ENCODE measurements at places on chromosomes 12 and 14. TPM values are rescaled to one million over a fixed set of nuclear protein-coding genes. Genes with fewer than 3 reads are reported as not detected.
A peak's percentile ranks its signal among the peaks of the same experiment; 100 is the strongest.

PLEKHH1 gene
- total RNA-seq: 3.3 TPM

PEBP1 gene
- total RNA-seq: 149 TPM

ZNF891 gene
- 1.4 TPM for total RNA-seq

GRCh38 chr14:76272349-76272748 lies 103.6 kb upstream of the ESRRB start:
- DNase-seq: no peak
- no peak overlapping the region for H3K27ac ChIP-seq
- H3K36me3 ChIP-seq: no peaks in the 10 kb centered on the region
- peaks cover 20% of the 10 kb centered on the region for H3K27me3 ChIP-seq
- no peak overlapping the region for H3K4me3 ChIP-seq
- peaks cover 3% of the 10 kb centered on the region for H3K4me1 ChIP-seq

SLCO1B3 gene
- not detected for total RNA-seq

DNA sequence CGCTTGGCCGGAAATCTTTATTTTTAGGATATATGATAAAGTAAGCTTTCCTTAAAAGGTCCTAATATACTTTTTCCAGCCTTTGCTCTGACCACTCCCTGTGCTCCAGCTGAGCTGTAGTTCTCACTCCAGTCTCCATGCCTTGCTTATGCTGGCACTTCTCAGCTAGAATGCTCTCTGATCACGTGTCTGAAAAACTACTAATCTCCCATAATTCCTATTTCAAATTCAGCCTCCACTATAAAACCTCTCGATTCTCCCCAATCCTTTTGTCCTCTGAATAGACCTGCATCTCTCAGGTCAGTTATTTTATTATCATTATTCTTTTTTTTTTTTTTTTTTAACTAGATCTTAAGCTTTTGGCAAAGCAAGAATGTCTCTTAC lies 3.7 kb downstream of the BIN2 start:
- H3K4me1 ChIP-seq: peaks cover 66% of the 10 kb centered on the region
- no peaks in the 10 kb centered on the region for H3K27me3 ChIP-seq
- H3K36me3 ChIP-seq: peaks cover 45% of the 10 kb centered on the region

GRCh38 chr12:48187916-48188695 lies 4.7 kb downstream of the CCDC184 start:
- no peak for DNase-seq
- no peaks in the 10 kb centered on the region for H3K36me3 ChIP-seq
- H3K27me3 ChIP-seq: peaks cover 32% of the 10 kb centered on the region
- peaks cover 15% of the 10 kb centered on the region for H3K4me1 ChIP-seq
- H3K27ac ChIP-seq: no peak overlapping the region
- H3K4me3 ChIP-seq: no peak overlapping the region

DNA sequence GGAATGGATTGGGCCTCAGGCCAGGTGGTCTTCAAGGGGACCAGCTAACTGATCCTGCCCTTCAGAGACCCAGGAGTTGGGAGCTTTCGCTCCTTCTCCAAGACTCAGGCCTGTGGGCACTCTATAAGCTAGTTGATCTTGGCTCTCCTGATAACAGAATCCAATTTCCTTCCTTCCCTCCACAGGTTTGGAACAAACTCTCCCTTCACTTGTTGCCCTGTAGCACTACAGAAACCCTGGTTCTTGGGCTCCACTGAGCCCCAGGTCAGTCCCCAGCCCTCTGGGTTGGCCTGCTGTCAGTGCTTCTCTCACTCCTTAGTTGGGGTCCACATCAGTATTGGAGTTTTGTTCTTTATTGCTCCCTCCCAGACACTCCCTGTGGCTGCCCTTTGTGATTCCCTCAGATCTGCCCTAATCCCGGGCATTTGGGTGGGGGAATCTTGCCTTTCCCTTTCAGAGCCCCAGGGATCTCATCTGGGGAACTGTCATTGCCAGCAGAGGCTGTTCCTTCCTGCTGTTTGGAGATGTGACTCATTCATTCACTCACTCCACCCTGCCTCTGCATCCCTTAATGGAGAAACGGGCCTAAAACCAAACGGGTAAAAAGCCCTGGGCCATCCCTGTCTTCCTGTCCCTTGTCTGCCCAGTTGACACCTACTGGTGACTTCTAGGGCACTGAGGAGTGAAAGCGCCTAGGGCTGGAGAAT lies 4.4 kb upstream of the GPD1 start:
- H3K4me1 ChIP-seq: peaks cover 3% of the 10 kb centered on the region
- DNase-seq: no peak
- no peaks in the 10 kb centered on the region for H3K27me3 ChIP-seq
- peaks cover 24% of the 10 kb centered on the region for H3K36me3 ChIP-seq
- H3K27ac ChIP-seq: peak overlapping the region; percentile 23
- no peak overlapping the region for H3K4me3 ChIP-seq

DNA sequence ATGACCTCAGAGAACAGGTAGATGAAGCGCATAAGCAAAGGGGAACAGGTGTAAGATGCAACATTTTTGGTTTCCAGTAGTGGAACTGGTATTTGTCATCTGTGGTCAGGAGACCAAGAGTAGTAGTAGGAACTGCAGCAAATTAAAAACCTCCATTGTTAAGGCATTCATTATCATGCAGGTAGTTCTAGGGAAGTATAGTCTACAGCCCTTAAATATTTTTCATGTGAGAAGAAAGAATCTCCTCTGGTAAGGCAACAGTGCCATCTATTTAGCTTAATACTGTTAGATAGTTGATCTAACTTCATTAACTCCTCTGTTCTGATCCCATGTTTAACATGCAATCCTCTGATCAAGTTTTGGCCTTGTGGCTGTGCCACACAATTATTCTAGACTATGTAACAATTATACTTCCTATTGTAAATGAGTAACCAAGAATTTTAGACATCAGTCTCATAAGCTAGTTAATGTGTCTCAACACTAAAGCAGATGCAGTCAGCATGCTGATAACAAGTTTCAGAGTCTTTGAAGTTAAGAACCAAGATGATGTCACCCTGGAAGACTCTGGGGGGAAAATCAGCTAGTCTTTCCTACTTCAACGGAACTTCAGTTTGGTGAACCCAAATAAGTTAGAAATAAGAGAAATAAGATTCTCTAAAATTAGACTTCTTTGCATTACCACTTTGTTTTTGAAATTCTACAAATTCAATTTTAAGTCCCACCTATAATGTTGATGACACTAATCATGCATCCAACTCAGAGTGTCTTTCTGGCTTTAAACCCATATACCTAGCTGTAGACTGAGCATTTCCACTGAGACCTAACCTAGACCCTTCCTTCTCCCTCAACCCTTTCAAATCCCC lies 70.9 kb downstream of the STXBP6 start:
- H3K4me3 ChIP-seq: no peak overlapping the region
- no peak for DNase-seq
- H3K27ac ChIP-seq: no peak overlapping the region
- H3K36me3 ChIP-seq: no peaks in the 10 kb centered on the region
- no peaks in the 10 kb centered on the region for H3K4me1 ChIP-seq

- no peak for DNase-seq
- no peaks in the 10 kb centered on the region for H3K36me3 ChIP-seq
- no peak overlapping the region for H3K27ac ChIP-seq
- no peaks in the 10 kb centered on the region for H3K27me3 ChIP-seq
- H3K4me1 ChIP-seq: peaks cover 1% of the 10 kb centered on the region
- H3K4me3 ChIP-seq: no peak overlapping the region
These were observed 75.5 kb downstream of the FAR2 start for GRCh38 chr12:29224572-29224971.

MYO1H gene
- not detected for total RNA-seq

MANSC1 gene
- 0.43 TPM for total RNA-seq

DNA sequence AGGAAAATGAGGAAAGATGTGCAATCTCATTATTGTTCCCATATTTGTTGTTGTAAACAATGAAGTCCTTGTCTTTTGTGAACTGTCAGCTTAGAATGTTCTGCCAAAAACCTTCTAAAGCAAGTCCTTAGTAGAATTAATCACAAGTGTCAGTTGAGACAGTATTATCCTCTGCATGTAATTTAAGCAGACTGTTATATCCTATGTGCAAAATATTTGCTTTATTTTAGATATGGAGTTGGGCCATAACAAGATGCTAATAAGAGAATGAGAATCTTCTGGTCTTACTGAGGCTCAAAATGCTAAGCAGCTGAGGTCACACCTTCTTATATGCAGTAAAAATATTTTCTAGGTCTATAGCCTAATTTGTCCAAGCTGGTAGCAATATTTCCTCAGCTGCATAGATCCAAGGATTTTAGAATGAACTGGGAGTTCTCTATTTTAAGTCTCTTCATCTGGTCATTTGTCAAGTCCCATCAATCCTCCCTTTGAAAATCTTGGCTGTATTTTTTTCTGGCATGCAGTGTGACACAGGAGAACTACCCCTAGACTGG lies 222.3 kb upstream of the NAV3 start:
- DNase-seq: no peak
- H3K27ac ChIP-seq: no peak overlapping the region
- H3K4me1 ChIP-seq: no peaks in the 10 kb centered on the region
- H3K36me3 ChIP-seq: no peaks in the 10 kb centered on the region
- H3K27me3 ChIP-seq: no peaks in the 10 kb centered on the region
- no peak overlapping the region for H3K4me3 ChIP-seq

DNA sequence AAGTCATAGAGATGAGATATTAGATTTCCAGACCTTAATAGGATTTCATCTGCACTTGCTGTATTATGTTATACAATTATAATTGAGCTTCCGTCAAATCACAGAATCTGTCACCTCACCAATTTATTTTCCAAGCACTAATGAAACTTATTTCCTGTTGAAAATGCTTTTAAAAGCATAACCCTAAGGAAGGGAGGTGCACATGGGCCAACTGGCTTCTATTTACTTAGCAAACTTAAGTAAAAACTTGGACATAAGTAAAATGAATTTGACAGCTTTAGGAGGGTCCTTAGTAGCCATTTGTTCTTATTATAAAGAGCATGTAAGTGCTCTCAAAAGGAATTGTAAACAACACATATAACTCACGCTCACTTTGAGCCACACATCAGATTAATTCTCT lies 462.2 kb upstream of the TMPO start:
- H3K36me3 ChIP-seq: no peaks in the 10 kb centered on the region
- H3K4me1 ChIP-seq: no peaks in the 10 kb centered on the region
- no peaks in the 10 kb centered on the region for H3K27me3 ChIP-seq
- H3K4me3 ChIP-seq: no peak overlapping the region
- H3K27ac ChIP-seq: no peak overlapping the region

KLRC2 gene
- total RNA-seq: 0.82 TPM

BORCS5 gene
- 25.8 TPM for total RNA-seq

- H3K27me3 ChIP-seq: no peaks in the 10 kb centered on the region
- H3K4me3 ChIP-seq: no peak overlapping the region
- no peak for DNase-seq
These were observed 250.8 kb downstream of the SLC6A15 start for GRCh38 chr12:84661786-84662185.

GRCh38 chr12:51925346-51926063 lies 18.2 kb downstream of the ACVRL1 start:
- peaks cover 7% of the 10 kb centered on the region for H3K27me3 ChIP-seq
- no peak overlapping the region for H3K4me3 ChIP-seq
- no peak overlapping the region for H3K27ac ChIP-seq
- no peaks in the 10 kb centered on the region for H3K36me3 ChIP-seq
- H3K4me1 ChIP-seq: peaks cover 8% of the 10 kb centered on the region
- no peak for DNase-seq

TIMELESS gene
- total RNA-seq: 59.8 TPM

DNA sequence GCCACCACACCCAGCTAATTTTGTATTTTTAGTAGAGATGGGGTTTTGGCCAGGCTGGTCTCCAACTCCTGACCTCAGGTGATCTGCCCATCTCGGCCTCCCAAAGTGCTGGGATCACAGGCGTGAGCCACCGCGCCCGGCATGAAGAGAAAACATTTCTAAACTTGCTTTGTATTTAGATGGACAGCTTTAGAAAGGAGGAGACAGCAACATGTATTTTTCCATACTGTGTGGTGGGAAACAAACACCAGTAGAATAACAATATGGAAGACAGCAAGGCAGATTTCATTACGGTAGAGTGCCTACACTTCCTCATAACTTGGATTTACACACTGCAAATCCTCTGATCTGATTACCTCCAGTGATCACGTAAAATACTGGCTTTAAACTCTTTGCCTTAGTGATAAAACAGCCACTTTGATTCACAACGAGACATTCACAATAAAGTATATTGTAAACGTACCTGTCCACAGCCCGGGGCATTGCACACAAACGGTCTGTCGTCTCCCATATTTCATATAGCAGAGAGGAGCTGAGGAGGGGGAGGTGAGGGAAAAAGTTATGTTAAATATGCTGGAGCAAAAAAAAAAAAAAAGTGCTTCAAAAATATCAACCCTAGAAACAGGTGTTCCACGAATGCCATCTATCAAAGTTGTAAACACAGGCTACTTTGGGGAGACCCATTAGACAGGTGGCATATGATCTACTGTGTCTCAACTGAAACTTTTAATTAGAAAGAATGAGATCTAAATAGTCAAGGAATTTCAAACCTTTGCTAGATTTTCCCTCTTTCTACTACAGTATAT lies 25.5 kb downstream of the ATF7 start:
- no peaks in the 10 kb centered on the region for H3K27me3 ChIP-seq
- H3K4me3 ChIP-seq: no peak overlapping the region
- peaks cover 20% of the 10 kb centered on the region for H3K4me1 ChIP-seq
- no peak overlapping the region for H3K27ac ChIP-seq

GRCh38 chr12:108667349-108667748 lies 33.7 kb upstream of the SELPLG start:
- no peak overlapping the region for H3K4me3 ChIP-seq
- no peak for DNase-seq
- H3K27me3 ChIP-seq: no peaks in the 10 kb centered on the region
- peaks cover 19% of the 10 kb centered on the region for H3K4me1 ChIP-seq

DNA sequence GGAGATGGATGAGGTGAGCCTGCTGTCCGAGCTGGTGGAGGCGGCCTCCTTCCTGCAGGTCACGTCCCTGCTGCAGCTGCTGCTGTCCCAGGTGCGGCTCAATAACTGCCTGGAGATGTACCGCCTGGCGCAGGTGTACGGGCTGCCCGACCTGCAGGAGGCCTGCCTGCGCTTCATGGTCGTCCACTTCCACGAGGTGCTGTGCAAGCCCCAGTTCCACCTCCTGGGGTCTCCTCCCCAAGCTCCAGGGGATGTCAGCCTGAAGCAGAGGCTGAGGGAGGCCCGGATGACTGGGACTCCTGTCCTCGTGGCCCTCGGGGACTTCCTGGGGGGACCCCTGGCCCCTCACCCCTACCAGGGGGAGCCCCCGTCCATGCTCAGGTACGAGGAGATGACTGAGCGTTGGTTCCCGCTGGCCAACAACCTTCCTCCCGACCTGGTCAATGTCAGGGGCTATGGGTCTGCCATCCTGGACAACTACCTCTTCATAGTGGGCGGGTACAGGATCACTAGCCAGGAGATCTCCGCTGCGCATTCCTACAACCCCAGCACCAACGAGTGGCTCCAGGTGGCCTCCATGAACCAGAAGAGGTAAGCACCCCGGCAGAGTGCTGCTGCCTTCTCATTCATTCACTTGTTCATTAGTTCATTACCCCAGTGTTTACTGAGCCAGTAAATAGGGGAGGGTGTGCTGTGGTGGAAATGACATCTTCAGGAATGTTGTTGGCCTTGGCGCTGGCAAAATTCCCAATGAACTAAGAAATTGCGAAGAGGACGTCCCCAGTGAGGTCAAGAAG lies 774 bp upstream of the MANSC4 start:
- peaks cover 28% of the 10 kb centered on the region for H3K36me3 ChIP-seq
- peak overlapping the region; percentile 79 for H3K27ac ChIP-seq
- peaks cover 39% of the 10 kb centered on the region for H3K4me1 ChIP-seq
- no peaks in the 10 kb centered on the region for H3K27me3 ChIP-seq

GRCh38 chr12:89427508-89428156 lies 75.3 kb upstream of the DUSP6 start:
- H3K4me3 ChIP-seq: no peak overlapping the region
- H3K27ac ChIP-seq: no peak overlapping the region
- H3K36me3 ChIP-seq: peaks cover 22% of the 10 kb centered on the region
- DNase-seq: no peak
- H3K27me3 ChIP-seq: no peaks in the 10 kb centered on the region

DACT1 gene
- 1.2 TPM for total RNA-seq

EIF2B2 gene
- 55.6 TPM for total RNA-seq

All from activated naive CD8-positive, alpha-beta T cell treated with anti-CD3 and anti-CD28 coated beads for 36 hours (primary cell).